ENCODE measurements at places on chromosomes 5 and 9.

DNA sequence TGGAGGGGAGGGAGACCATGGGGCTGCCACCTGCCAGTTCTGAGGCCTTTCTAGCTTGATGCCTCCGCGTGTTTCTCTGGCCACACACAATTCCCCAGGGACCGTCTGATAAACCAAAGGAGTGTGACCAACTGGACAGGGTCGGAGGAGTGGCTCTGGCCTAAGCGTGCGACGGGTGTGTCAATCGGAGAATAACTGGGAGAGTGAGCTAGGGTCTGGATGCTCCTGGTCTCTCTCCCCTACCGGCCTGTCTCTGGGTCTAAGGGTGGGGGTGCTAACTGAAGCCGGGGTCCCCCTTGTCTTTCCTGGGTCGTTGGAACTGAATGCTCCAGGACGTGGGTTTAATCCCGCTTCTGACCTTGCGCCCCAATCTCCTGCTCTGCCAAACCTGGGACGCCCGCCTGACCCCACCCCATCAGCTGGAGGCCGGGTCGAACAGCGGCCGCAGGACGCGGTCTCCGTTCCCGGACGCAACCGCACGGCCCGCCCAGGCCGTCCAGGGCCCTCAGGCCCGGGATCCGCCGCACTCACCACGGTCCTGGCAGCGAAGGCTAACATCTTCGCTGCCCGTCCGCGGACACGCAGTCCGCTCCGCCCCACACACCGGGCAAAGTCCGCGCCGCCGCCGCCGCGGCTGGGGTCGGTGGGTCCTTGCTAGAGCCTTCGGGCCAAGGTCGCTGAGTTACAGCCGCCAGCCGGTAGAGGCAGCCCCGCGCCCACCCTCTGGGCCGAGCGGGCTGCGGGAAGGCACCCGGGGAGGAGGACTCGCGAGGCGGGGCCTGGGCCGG lies 447 bp downstream of the CRAT start:
- no peak for DNase-seq

GRCh38 chr9:281741-282645 lies 67.3 kb downstream of the DOCK8 start:
- DNase-seq = no peak

GRCh38 chr9:99785010-99785590 lies 36.6 kb upstream of the NR4A3 start:
- peak; percentile 30 for DNase-seq

DNA sequence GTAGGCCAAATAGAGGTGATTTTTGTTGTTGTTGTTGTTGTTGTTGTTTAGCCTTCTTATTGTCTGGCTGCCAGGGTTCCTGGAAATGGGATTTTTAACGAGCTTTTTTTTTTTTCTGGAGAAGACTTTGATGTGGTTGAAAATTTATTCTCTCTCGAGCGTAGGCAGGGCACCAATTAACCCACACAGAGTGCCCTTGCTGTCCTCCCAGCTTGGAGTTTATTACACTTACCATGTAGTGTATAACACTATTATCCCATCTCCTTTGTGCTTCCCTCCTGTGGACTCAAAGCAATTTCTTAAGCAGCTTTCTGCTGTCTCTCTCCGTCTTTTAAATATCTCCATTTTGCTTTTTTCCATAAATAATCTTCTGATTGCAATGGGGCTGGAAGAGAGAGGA lies 57.4 kb downstream of the OR2K2 start:
- DNase-seq = no peak

GRCh38 chr5:92637247-92637646 lies 943.8 kb downstream of the NR2F1-AS1 start:
- DNase-seq = no peak

DNA sequence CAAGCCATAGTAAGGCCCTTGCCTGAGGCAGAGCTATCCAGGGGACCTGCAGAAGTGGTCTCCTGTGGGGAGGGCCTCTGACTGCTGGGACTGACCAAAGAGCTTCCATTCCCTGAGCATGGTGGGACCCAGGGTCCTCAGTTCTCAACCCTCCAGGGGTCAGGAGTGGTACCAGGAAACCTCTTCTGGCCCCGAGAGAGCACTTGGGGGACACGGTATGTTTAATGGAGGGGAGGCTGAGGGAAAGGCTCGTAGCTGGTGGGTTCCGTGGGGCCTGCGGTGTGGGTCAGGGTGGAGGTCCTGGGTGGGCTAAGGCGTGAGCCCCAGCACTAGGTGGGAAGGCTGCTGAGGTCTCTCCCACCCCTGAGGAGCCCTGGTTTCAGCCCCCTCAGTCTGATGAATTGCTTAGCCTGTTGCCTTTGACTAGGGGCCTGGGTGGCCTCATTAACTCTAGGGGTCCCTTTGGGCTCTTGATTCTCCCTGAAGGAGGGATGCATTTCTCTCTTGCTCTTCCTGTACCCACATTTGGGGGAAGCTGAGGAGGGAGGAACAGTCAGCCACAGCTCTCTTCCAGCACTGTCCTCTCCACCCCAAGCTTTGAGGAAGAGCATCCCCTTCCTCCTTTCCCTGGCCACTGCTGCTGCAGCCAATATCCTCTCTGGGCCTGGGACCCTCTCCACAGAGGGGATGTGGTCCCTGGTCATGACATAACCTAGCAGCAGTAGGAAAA lies 34.0 kb downstream of the CSF1R start:
- no peak for DNase-seq
